ENCODE measurements at places on chromosomes 2 and 18. TPM values are rescaled to one million over a fixed set of nuclear protein-coding genes. Genes with fewer than 3 reads are reported as not detected.

The HS6ST1 gene
- total RNA-seq = 153 TPM

The FBLN7 gene
- total RNA-seq = 1.3 TPM

The NCKAP5 gene
- total RNA-seq = 0.85 TPM

The PID1 gene
- 8.5 TPM for total RNA-seq

The HAT1 gene
- total RNA-seq = 20.3 TPM

The CFLAR gene
- 135 TPM for total RNA-seq

The MYO5B gene
- 0.12 TPM for total RNA-seq

The DCDC2C gene
- total RNA-seq = not detected

The GKN1 gene
- total RNA-seq = not detected

The EPAS1 gene
- 159 TPM for total RNA-seq

The SLC30A3 gene
- total RNA-seq = not detected

The CCDC85A gene
- 2.9 TPM for total RNA-seq

The MSTN gene
- 0.73 TPM for total RNA-seq

The AOX1 gene
- 81.1 TPM for total RNA-seq

The PDE1A gene
- 3.2 TPM for total RNA-seq

All from hair follicle dermal papilla cell (primary cell).